ENCODE measurements at places on chromosomes 6 and 20.

DNA sequence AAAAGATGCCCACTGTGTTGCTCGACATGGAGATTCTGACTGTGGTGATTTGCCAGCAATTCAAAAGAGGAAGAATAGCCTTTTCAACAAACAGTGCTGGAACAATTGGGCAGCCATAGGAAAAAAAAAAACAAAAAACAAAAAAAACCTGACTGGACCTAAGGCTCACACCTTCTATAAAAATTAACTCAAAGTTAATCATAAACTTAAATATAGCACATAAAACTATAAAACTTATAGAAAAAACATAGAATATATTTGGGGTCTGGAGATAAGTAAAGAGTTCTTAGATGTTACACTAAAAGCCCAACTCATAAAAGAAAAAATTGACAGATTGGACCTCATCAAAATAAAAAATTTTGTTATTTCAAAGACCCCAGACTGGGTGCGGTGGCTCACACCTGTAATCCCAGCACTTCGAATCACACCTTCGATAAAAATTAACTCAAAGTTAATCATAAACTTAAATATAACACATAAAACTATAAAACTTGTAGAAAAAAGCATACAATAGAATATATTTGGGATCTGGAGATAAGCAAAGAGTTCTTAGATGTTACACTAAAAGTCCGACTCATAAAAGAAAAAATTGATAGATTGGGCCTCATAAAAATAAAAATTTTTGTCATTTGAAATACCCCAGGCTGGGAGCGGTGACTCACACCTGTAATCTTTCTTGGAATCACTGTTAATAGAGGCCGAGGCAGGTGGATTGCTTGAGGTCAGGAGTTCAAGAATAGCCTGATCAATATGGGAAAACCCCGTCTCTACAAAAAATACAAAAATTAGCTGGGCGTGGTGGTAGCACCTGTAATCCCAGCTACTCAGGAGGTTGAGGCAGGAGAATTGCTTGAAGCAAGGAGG lies 115.6 kb upstream of the FAM83B start:
- no peak for ATAC-seq

- no peak for ATAC-seq
These were observed 113.4 kb upstream of the NXT1 start for GRCh38 chr20:23237201-23237600.

GRCh38 chr6:111485342-111485741 lies 2.3 kb upstream of the REV3L start:
- ATAC-seq, result no peak

DNA sequence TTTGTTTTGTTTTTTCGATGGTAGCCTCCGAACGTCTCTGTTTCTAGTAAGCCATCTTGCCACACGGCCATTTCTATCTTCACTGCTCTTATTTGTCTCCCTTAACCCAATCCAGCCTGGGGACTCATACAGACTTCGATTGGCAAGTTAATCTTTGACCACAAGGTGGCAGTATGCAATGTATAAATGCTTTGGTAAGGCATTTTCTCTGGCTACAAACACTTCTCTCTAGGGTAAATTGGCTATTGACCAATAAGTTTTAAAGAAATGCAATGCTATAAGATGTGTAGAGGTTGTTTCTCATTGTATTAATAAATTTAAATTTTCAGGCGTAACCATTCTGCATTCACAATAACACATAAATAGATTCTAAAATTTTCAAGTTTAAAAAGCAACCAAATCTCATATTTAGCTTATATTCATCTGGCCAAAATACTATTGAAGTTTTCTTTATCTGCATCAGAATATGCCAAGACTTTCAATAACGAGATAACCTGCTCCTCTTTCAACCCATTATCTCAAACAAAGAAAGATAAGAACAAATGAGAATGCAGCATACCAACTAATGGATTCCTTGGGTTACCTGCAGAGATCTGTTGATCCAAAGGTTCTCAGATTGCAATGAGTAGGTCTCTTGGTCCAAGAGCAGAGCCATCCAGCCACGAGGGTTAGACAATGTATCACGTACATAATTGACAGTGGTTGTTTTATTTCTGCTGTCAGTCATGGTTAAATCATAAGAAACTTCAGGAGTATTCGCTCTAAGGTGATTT lies 231.9 kb downstream of the PKHD1 start:
- no peak for ATAC-seq

DNA sequence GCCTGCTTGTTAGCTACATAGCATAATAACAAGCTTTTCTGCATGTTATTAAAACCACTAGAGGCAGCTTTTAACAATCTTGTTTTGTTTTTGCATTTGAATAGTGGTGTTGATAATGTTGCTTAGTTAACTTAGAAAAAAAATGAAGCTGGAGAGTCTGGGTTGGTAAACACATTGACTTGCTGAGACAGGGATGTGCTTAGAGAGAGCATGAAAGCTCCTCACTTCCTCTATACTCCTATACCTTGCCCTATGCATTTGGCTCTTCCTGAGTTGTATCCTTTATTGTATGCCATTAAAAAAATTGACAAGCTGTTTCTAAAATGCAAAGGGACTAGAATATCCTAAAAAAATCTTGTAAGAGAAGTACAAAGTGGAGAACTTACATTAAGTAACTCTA lies 13.6 kb downstream of the FAM83B start:
- no peak for ATAC-seq
